ENCODE measurements at places on chromosomes 6 and 20.

GRCh38 chr20:51470907-51471411 is 71.6 kb downstream of the NFATC2 start:
- DNase-seq = no peak

DNA sequence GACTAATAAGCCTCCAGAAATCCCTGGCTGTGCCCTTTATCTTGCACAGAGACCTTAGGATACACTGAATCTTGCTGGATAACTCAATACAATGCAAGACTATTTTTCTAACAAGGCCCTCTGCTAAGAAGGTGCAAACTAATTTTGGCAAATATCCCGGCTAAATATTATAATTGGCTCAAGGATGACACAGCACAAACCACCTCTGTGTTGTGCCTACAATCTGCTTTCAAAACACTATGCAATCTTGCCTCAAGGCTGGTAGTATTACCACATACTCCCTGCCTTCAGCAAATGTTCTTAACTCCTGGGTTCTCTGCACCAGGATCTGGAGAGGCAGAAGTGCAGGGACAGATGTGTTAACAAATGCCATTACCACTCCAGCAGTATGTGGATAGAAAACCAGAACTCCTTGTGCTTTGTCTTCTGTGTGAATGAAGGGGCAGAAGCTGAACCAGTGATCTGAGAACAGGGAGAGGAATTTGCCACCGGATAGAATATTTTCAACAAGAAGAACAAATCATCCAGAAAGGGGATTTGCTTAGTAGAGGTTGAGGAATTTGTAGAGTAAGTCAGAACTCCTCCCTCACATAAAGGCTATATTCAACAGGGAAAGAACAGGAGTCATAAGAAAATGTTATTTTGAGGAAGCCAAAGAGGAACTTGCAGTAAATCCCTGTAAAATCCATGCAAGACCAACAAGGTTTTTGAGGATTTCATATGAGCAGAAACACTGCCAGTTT is 74.1 kb upstream of the SLC4A11 start:
- DNase-seq = no peak

- DNase-seq = no peak
Measured at GRCh38 chr6:17923401-17923863, 64.0 kb downstream of the KIF13A start.

GRCh38 chr20:4022386-4023286 is 7.3 kb upstream of the RNF24 start:
- no peak for DNase-seq

DNA sequence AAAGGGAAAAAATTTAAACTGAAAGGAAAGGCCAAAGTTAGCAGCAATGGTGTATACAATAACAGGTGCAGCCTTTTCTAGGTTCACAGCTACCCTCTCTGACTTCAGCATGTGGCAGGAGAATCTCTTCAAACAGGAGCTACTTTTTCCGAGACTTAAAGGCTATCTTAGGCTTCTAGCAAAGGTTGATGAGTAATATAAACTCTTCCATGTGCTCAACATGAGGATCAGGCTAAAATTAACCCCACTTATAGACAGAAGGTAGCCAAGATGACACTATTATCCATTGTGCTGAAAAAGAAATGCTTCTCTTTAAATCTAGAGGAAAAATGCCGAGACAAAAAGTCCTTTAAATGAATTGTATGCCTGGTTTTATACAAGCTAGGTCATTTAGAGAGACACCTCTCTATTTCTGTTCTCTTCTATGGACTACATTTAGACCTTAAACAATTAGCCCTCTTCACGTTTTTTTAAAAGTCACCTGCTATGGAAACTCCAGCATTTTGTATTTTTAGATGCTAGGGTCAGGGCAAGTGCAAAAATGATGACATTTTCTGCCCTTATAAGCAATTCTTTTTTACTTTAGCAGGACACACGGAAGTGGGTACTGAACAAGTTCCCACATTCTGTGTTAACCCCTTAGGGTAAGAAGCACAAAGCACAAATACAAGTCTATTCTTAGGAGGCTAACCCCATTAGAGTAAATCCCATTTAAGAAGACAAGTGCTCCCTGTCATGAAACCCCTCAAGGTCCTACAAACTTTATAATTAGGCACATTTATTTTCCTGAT is 216.8 kb upstream of the CITED2 start:
- no peak for DNase-seq

DNA sequence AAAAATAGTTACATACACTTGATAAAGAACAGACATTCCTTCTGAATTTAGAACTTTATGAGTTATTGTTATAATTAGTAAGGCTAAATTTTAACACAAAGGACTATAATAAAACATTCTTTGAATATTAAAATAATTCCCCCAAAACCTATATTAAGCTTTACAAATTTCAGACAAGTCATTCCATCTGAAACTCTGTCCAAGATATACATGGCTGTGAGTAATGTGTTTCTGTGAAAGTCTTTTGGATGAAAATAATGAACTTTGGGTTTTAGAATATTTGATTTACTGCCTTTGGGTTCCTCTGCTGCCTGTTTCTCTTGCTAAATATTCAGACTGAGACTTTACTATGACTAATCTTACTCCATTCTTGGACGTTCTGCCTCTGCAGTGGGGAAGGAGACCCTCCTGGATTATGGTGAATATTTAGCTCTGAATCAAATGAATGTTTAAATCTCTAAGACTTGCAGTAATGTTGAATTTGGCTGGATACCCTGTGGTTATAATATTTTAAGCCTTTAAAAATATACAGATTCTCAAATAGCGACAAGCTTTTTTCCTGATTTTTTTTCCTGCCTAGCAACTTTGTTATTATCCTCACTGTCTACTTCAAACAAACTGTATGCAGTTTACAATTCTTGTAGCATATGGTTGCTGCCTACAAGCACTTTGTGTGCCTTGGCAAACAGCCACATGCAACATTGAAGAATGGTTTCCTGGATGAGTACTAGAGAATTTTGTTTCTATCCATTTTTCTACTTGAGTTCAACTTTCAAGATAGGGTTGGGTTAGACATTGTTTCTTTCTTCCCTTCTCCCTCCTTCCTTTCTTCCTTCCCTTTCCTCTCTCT is 51.4 kb downstream of the TXLNB start:
- no peak for DNase-seq

- DNase-seq = no peak
Measured at GRCh38 chr6:104630955-104631354, 228.8 kb downstream of the HACE1 start.

- DNase-seq = no peak
Measured at GRCh38 chr20:20201639-20202038, 149.3 kb downstream of the CFAP61 start.

DNA sequence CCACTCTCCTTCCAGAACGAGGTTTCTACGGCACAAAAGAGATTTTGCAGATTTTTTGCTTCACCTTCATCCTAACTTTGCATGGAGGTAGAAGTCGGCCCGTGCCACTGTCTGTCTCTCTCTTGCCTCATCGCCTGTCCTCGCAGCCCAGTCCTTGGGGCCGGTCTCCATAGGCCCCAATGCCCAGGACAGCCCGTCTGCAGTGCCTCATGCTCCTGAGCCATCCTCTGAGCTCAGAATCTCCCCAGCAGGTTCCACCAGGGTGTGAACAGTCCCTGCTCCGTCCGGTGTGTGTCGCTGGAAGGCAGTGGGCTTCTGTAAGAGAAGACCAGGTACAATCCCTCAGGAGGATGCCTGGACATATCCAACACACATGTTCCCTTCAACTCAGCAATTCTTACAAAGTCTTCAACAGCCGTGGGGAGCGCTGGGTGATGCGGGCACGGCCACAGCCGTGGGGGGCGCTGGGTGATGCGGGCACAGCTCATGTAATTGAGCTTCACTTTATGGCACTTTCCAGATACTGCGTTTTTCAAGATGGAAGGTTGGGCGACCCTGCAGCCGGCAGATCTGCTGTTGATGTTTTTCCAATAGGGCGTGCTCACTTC is 231.9 kb downstream of the DLL1 start:
- DNase-seq = no peak

GRCh38 chr6:33915134-33915533 is 111.3 kb upstream of the MLN start:
- no peak for DNase-seq

Data from activated T-cell treated with anti-CD3 and anti-CD28 coated beads, Interleukin-2, amount 50 U/mL, for 1 hour (primary cell).